ENCODE measurements at places on chromosomes 16 and 17.
A peak's percentile ranks its signal among the peaks of the same experiment; 100 is the strongest.

DNA sequence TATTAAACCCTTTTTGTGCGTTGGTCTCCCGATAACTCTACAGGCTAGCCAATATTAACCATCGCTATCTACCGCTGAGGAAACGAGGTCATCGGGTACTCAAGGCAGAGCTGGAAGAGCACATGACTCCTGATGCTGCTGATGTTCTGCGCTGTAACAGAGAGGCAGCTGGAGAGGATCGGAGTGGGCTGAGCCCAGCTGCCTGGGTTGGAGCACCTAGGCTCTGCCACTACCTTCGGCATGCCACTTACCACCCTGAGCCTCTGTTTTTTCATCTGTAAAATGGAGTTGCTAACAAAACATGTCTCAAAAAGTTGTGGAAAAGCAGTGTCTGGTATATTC lies 432 bp upstream of the SLC46A1 start:
- DNase-seq: no peak

DNA sequence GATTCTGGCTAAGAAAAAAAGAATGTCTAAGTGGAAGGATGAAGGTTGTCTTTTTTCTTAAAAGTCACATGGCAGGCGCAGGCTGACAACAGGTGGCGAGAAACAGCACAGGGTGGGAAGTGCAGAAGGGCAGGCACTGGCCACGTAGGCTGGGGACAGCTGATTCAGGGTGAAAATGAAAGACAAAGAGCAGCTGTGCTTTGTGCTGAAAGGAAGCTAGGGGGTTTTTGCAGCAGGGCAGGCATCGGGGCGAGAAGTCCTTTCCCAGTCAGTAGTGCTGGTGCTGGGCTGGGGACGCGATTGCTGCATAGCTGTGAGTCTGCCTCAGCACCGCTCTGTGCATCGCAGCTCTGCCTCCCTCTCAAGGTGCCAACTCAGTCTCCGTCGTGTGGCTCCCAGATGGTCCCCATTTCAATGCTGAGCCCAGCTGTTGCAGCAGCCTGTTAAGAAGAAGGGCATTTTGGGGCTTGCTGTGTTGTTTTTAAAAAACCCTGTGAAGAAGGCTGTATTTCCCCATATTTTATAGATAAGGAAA lies 183.1 kb upstream of the CCL2 start:
- DNase-seq: no peak

GRCh38 chr16:67723151-67723910 lies 4.2 kb upstream of the GFOD2 start:
- no peak for DNase-seq

DNA sequence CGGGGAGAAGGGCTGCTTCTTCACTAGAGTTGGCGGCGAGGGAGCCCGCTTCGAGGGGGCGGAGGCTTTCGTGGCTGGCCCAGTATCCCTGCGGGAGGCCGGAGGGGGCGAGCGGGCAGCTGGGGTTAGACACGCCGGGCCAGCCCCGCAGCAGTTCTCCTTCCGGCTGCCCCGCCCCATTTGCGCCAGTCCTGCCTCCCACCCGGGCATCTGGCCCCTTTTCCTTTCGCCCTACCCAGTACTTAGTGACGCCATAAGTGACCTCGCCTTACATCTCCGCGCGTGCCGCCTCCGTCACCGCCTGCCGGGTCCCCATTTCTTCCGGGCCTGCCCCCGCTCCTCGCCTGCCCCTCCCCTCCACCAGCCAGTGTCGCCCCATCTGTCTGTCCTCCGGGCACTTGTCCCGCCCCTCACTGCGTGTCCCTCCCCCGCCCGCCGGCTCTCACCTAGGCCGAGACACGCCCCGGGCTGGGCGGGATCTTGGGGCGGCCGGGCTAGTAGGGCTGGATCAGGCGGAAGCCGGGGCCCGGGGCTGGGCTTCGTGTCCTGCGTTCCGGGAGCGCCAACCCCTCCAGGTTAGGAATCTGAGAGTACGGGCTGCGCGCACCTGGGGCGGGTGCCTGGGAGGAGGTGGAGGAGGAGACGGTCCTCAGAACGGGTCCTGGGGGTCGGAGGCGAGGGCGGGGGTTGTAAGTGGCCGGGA lies 14.3 kb downstream of the SPATA32 start:
- peak; percentile 47 for DNase-seq

- DNase-seq: no peak
Observed at GRCh38 chr17:2233441-2233947, 70.1 kb downstream of the SMG6 start.

GRCh38 chr16:5854027-5854426 lies 756.4 kb upstream of the EEF2KMT start:
- DNase-seq: no peak

DNA sequence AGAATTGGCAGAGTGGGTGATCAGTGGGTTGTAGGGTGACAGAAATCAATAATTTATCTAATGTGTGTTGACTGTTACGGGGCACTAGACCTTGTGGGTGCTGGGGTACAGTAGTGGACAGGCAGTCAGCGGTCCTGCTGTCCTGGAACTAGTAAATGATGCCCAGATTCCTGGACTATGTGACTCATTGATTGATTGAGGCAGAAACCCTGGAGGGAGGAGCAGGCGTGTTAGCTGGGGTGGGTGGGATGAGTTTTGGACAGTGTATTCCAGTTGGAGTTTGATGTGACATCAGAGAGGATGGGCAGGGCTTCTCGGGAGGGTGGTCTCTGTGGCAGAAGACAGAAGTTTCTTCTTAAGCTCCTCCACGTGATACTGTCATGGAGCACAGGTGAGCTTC lies 24.4 kb downstream of the PRMT7 start:
- DNase-seq: no peak

- DNase-seq: no peak
Observed at GRCh38 chr16:27634779-27635178, 84.8 kb downstream of the KATNIP start.

DNA sequence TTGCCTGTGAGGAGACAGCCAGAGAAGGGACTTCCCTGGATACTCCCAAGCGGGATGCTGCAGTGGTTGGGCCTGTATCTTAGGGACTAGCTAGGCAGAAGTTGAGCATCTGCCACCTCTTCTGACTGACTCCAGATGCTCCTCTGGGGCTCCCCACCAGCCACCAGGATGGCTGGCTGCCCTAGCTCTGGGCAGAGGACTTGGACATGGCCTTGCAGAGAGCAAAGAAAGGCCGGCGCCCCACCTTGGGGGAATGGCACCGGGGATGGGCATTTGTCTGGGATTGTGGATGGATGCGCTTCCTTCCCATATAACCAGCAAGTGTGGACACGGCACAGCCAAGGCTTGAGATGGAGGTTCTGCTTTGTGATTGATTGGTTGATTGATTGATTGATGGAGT lies 69.0 kb downstream of the OR1D5 start:
- no peak for DNase-seq

DNA sequence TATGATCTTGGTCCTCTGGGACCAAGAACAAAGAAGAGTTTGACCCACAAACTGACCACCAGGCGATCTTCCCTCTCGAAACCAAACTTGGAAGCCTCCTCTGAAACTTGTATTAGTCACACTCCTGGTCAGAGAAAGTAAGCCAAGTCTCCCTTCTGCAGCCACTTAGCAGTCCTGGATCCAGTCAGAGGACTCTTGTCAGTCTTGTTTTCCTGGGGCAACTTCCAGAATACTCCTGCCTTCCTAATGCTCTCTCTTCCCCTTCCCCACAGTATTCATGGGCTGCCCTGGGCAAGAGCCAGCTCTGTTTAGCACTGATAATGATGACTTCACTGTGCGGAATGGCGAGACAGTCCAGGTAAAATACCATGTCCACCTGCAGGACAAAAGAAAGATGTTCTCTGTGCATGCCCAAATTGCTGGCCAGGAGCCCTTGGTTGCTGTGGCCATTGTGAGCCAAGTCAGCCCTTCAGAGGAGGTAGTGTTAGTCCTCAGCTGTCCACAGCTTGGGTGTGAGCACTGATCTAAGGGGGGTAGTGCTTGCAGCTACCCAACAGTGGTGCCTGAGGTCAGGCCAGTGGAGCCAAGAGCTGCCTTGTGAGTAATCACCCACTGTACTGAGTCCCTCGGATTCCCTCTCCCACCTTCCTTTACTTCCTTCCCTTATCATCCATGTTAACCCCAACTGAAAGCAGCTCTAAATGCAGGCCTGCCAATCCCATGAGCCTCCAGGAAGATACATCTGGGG lies 31.2 kb downstream of the CDH3 start:
- no peak for DNase-seq

DNA sequence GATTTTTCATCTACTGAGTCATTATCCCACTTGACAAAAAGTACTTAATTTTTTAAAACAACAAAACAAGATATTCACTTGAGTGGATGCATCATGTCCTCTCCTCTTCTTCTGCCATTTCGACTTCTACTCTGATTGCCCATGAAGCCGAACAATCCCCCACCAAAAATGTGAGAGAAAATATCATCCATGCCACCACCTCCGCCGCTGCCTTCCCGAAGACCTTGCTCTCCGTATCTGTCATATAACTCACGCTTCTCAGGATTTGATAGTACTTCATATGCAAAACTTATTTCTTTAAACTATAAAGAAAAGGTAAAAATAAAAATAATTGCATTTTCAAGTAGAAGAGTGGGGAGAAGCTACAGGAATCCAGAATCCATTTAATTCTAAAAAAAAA lies 2.2 kb downstream of the DNAJA2 start:
- no peak for DNase-seq

- DNase-seq: peak; percentile 67
Observed at GRCh38 chr16:59886021-59886420, 1151.9 kb upstream of the GOT2 start.

DNA sequence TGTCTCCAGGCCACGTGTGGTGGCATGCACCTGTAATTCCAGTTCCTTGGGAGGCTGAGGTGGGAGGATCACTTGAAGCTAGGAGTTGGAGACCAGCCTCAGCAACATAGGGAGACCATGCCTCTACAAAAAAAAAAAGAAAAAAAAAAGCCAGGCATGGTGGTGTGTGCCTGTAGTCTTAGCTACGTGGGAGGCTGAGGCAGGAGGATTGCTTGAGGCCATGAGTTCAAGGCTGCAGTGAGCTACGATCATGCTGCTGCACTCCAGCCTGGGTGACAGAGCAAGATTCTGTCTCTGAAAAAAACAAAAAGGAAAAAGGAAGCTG lies 103.9 kb downstream of the CMIP start:
- DNase-seq: no peak

GRCh38 chr17:44198721-44199552 lies 747 bp downstream of the ATXN7L3 start:
- DNase-seq: no peak

DNA sequence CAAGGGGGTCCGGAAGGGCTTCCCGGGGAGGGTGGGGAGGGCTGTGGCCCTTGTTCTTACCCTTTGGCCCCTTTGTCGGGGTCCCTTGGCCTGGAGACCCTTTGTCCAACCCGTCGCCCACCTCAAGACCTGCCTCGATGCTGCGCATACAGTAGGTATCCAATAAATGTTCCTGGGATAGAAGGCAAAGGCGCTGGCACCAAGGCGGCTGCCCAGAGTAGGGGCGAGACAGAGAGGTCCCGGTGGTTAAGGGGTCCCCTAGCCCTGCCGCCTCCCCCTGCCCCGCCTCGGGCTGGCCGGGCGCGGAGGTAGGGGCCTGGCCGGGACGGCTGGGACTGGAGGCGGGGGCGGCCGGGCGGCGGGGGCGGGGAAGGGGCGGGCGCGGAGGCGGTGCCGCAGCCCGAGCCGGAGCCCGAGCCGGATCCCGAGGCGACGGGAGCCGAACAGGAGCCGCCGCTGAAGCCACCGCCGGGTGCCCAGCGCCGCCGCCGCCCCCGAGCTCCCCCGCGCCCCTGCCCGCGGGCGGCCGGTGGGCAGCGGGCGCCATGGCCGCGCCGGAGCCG lies at the start of gene NHERF2:
Gene NHERF2 (plus strand): TSS at position 442 of the 563 bp plus-strand sequence. CDS start 104 bp downstream, at position 546.
- no peak for DNase-seq

Data from AG09319 (cell line).